ENCODE measurements at places on chromosomes 5 and 9.

DNA sequence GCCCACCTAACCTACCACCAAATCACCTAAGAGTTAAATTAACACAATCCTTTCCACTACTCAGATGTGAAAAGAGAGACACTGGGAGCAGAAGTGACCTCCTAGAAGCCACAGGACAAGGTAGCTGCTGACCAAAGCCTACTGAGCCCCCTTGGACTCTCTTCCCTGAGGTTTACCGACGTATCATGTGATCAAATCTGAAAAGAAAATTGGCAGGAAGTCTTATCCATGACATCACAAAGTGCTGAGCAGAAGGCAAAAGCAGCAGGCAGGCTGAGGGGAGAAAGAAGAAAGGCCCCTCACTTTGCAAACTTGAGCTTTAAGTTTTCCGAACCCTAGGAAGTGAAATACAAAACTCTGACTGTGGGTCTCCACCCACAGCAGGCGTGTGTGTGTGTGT, 11.1 kb downstream of the PRELID2 start:
- DNase-seq = no peak

- peak; percentile 39 for DNase-seq
Measured at GRCh38 chr5:37839407-37840052, at the start of gene GDNF. Gene GDNF, minus strand, starts transcription at chr5:37840041. Its CDS starts 5,245 bp downstream, at chr5:37834796.

DNA sequence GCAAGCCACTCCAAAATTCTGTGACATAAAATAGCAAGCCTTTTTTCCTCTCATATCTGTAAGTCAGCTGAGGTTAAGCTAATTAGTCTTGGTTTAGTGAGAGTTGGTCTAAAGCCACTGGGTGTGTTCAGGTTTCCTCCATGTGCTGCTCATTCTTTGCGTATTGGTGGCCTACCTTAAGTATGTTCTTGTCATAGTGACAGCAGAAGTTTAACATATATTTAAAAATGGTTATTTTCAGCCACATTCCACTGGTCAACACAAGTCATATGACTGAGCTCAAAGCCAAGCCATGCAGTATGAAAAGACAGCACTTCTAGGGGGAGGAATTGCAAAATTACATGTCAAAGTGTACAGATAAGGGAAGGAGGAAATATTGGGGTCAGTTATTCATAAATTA, 100.5 kb upstream of the FGF10 start:
- DNase-seq = no peak

DNA sequence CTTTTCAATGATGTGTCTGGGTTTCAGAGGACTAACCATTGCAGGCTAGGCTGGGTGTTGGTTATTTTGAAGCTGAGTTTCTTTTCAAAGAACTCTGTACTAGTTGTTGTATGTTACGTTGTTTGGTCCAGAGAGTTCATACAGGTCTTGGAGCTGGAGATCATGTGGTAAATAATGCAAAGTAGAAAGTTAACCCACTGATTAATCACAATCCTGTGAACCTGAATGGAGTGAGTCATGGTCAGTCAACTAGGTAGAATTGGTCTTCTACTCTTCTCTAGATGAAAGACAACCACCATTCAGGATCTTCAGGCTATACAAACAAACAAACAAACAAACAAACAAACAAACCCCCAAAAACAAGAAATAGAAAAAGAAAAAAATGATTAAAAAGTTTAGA, 388.9 kb upstream of the ACTBL2 start:
- DNase-seq = no peak

- DNase-seq = no peak
Measured at GRCh38 chr5:36436306-36436705, 134.6 kb upstream of the RANBP3L start.

- no peak for DNase-seq
Measured at GRCh38 chr9:133351908-133352634, 4.1 kb downstream of the RPL7A start.

DNA sequence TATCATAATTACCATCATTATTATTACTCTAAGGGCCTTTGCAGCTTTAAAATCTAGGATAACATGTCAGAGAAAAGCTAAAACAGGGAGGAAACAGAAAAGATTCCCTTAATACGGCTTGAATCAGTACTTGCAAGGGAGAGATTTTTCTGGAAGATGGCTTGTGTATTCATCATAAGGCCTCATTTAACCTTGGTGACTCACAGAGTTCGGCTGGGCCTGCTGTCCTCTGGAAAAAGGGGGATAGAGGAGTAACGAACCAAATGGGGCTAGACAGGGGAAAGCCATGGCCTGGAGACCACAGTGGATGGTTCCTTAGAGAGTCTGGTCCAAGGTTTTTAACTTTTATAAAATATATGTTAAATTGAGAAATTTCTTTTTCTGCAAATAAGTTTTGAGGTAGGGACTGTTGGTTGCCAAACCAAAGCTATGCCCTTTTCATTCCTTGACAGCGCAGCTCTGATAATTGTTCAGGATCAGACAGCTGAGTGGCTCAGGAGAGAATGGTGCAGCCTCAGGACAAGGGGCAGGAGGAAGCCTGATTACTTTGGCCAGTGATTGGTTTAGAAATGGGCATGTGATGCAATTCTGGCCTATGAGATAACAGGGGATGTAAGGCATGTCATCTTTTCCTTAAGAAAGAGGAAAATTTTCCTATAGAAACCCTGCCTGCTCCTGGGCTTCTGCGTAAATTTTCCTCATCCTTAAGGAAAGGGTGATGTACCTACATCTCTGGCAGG, 25.6 kb upstream of the GSN start:
- DNase-seq = no peak

GRCh38 chr9:26935847-26936246, 11.2 kb downstream of the PLAA start:
- DNase-seq = no peak

DNA sequence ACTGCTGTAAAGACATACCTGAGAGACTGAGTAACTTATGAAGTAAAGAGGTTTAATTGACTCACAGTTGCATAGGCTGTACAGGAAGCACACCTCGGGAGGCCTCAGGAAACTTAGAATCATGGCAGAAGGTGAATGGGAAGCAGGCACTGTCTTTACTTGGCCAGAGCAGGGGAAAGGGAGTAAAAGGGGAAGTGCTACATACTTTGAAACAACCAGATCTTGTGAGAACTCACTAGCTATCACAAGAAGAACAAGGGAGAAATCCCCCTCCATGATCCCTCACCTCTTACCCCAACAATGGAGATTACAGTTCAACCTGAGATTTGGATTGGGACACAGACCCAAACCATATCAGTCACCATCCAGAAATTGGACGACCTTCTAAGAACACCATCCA, 1285.8 kb upstream of the CDH9 start:
- DNase-seq = no peak

DNA sequence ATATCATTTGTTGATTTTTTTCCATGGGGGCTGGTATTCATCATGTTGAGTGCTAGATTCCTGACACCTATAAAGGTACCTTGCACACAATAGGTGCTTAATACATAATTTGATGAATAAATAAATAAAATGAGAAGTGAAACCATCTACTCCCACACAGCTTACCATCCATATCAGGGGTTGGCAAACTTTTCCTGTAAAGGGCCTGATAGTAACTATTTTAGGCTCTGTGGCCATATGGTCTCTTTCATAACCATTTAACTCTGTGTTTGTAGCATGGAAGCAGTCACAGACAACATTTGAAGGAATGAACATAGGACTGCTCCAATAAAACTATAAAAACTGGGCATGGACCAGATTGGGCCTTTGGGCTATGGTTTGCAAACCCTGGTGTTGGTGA, 100.3 kb downstream of the GCNT1 start:
- no peak for DNase-seq

- DNase-seq = no peak
Measured at GRCh38 chr5:14143546-14143840, 351 bp downstream of the TRIO start.

GRCh38 chr9:124506433-124506832, 766 bp downstream of the NR5A1 start:
- DNase-seq = no peak

GRCh38 chr5:15722305-15722704, 222.3 kb downstream of the FBXL7 start:
- DNase-seq = no peak

DNA sequence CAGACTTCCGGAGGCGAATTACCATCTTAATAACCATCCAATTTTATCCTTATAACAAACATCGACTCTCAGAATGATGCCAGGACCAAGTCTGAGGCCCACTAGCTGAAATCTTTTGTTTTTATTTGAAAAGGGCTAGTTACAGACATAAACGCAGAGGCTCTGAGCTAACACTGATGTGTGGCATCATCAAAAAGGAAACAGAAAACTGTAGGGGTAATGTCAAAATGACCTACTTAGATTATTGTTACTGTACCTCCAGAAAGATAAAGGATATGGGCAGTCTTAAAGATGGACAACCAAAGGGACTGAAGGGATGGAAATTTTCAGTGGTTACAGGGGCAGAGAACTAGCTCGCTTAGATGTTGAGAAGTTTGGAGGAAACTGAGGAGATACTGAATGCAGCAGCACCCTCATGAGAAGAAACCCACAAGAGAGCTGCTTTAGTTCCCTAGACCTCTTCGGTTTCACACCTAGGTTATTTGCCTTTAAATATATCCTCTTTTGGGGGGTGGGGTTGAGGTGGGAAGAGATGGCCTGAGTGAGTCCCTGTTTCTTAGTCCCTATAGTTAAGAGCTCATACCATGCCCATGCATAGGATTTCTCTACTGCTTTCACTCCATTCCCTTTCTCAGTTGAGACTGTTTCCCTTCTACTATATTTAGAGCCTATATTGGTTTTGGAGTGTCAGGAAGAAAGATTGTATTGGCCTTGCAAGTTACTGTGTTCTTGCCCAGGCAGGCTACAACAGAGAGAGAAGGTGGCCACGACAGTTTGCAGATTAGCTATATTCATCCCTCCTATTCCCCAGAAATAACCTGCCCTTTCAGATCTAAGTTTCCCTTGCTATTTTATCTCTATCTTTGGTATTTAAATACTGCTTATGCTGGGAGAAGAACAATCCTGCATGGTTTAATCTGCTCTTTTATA, 320.4 kb upstream of the EFNA5 start:
- DNase-seq = no peak

- no peak for DNase-seq
Measured at GRCh38 chr9:127865645-127866464, 11.4 kb upstream of the ENG start.

- no peak for DNase-seq
Measured at GRCh38 chr9:91150998-91151717, 210.6 kb downstream of the AUH start.

GRCh38 chr5:145903867-145904266, 31.1 kb upstream of the GRXCR2 start:
- no peak for DNase-seq

DNA sequence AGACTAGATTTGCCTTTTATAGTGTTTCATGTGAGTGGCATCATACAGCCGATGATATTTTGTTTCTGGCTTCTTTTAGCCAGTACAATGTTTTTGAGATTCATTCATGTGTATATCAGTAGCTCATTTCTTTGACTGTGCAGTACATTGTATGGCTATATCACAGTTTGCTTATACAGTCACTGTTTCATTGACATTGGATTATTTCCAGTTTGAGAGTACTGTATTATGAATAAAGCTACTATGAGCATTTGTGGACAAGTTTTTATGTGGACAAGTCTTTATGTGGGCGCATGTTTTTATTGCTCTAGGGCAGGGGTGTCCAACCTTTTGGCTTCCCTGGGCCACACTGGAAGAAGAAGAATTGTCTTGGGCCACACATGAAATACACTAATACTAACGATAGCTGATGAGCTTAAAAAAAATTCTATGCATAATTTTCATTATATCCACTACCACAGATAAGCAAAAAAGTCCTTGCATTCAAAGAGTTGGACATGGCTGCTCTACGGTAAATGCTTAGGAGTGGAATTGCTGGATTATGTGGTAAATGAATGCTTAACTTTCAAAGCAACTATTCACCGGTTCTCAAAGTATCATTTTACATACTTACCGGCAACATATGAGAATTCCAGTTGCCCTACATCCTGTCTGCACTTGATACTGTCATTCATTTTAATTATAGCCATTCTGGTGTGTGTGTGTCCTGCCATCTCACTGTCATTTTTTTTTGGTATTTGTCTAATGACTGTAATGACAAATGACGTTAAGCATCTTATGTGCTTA, 177.8 kb downstream of the RGS3 start:
- DNase-seq = no peak

- DNase-seq = no peak
Measured at GRCh38 chr9:7348692-7349091, 450.9 kb downstream of the DMAC1 start.

DNA sequence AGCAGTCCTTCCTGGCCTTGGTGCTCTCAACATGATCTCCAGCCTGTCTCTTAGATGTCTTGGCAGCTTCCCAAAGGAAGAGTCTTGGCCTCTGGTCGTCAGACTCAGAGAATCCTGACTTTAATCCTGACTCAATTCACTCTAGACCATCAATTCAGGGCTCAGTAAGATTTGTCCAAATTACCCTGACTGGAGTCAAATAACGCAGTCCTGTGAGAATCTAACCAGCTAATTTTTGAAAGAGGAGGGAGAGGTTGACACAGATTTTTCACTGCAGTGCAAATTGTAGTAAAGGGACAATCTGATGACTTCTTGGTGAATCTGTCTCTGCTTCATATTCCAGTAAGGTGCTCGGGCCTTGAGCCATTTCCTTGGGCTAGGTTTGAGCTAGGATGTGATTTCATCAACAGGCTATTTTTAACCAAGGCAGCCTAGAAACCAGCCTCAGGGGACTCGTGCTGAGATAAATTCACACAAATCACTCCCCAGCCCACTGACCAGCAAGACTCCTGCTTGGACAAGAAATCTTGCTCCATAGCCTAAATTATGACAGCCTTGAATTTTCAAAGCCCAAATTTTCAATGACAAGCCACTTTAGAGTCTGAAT, 257.4 kb downstream of the ENC1 start:
- no peak for DNase-seq

DNA sequence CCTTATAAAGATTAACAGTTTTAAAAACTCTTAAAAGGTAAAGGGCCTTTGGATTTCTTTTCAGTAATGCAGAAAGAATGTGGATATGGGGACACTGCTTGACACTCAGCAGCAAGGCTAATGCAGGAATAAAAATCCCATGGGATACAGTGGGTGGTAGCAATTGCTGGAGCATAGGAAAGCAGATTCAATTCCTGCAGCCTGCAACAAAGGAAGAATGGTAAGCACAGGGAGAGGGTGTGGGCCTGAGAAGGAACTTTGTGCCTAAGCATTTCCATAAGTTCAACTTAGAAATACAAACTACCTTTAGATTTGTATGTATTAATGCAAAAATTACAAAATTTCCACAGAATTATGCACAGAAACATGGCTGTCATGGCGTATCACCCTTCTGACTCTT, 65.8 kb upstream of the CDK5RAP2 start:
- no peak for DNase-seq

DNA sequence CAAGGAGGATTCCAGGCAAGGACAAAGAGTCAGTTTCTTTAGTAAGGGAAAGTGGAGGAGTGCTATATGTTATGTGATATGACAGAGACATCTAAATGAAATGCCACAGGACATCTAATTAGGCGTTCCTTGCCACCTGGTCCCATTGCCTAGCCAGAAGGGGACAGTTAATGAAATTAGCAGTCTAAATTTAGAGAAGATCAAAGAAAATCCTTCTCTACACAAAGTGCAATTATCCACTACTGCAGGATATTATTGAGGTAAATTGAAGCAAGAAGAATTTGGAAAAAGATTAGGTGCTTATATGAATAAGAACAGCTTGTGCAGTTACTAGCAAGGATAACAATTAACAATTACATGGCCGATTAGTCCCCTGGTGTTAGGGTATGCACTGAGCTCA, 495.3 kb upstream of the NMUR2 start:
- no peak for DNase-seq
